ENCODE measurements at places on chromosomes 4 and X.
A peak's percentile ranks its signal among the peaks of the same experiment; 100 is the strongest.

- DNase-seq = no peak
These were observed 76.5 kb upstream of the CITED1 start for GRCh38 chrX:72382202-72382595.

DNA sequence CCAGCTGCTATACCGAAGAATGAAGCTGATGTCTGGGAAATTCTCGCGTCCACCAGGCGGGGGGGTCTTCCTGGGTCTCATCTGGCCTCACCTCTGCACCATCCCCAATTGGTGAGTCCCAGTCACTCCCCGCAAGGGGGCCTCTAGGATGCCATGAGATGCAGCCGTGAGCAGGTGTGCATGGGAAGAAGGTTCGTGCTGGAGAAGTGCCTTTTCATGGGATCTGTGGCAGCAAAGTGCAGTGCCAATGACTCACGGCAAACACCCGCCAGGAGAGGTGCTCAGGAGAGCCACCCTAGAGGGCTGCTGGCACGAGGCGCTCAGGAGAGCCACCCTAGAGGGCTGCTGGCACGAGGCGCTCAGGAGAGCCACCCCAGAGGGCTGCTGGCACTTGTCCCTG lies 55.1 kb downstream of the CPZ start:
- no peak for DNase-seq

GRCh38 chr4:62087706-62088105 lies 887.6 kb downstream of the ADGRL3 start:
- no peak for DNase-seq

GRCh38 chr4:51885363-51885762 lies 42.4 kb downstream of the DCUN1D4 start:
- DNase-seq = peak; percentile 5

DNA sequence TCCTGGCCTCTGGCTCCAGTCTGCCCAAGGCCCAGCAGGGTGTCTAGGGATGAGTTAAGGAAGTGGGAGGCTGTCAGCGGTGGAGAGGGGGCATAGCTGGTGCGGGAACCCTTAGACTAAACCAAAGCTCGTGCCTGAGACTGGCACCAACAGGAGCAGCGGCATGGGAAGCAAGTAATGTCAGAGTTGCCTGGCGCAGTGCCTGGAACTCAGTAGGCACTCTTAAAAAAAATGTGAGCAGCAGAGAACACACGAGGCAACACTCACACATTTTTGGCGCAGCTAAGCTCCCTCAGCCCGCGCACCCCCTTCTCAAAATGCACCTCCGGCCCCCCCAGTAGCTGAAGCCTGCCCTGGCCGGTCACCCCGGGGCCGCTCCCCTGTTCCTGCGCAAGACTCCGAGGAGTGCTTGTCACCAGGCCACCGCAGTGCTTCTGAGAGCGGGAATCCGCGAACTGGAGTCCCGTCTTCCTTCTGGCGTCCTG lies 583 bp downstream of the GABRE start:
- peak; percentile 34 for DNase-seq

DNA sequence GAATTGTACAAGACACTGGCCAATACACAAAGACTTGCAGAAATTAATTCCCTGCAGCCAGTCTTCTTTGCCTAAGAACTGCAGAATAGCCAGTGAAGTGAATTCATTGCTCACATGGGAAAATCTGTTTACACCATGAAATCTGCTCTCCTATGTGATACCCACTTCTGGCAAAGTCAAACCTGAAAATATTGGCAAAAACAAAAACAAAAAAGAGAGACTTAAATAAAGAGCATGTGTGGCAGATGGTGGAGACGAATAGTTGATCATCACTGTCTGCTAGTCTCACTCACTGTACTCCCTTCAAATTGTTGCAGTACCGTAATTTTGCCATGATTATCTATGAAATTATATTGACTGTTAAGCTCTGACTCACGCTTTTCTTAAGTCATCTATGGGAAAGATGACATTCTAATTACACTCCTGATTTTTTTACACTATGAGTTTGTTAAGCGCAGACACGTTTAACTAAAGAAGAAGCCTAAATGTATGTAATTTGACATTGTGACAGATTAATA lies 406.8 kb downstream of the PCDH7 start:
- no peak for DNase-seq

DNA sequence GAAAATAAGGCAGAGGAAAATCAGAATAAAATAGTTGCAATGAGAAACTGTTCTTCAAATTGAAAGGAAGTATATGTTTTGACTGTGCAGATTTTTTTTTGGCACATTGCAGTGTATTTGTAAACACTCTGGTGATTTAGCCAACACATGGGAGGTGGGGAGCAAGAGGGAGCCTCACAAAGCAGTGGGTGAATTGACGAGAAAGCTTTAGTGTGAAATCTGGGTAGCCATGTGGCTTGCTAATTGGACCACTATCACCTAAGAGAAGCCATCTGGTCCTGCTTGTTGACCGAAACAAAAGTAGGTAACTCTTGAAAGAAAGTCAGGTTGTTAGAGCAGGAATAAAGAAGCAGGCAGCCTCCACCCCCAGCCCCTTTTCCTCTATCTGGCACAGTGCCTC lies 10.4 kb downstream of the CLCN5 start:
- DNase-seq = no peak

GRCh38 chr4:55752810-55753209 lies 66.8 kb upstream of the EXOC1L start:
- no peak for DNase-seq

DNA sequence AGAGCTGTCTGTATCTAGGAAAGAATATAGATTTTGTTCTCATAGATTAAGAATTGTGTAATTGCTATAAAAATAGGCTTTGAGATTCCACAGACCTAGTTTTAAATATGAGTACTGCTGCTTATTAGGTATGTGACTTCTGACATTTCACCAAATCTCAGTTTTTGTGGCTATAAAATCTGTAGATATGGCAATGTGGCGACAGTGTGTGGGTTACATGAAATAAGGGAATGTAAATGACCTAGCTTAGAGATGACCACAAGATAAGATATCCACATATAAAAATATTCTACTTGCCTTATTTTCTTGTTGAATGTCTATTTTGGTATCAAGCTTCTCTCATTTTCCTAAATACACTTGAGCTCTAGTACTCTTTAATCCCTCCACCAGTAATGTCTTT lies 193.8 kb downstream of the UNC5C start:
- no peak for DNase-seq

Measured in fibroblast of skin of right biceps (primary cell).